ENCODE measurements at places on chromosomes 12 and 14.

DNA sequence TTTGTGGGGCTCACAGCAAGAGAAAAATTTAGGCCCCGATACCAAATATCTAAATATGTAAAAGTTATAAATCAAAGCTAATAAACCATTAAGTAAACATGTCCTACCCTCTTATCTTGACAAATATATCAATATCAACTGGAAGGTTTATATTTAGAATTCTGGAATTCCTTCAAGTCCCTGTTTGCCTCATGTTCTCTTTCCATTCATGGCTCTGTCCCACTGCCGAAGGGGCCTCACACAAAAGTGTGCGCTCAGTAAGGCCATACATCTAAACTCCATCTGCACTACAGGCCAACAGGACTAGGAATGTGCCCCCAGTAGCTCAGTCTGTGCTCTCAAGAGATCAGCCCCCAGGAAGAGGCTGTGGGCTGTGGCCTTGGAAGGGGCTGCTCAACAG, 10.6 kb upstream of the ATP5MC2 start:
- DNase-seq, result no peak

- no peak for DNase-seq
Observed at GRCh38 chr12:51187370-51187987, 14.5 kb upstream of the TFCP2 start.

- DNase-seq, result no peak
Observed at GRCh38 chr14:54725998-54726397, 159.1 kb downstream of the SAMD4A start.

- DNase-seq, result no peak
Observed at GRCh38 chr12:31033146-31033545, 40.5 kb upstream of the DDX11 start.

GRCh38 chr12:26845984-26846383, 13.0 kb upstream of the ITPR2 start:
- DNase-seq, result no peak

GRCh38 chr12:96136161-96136560, 58.0 kb upstream of the ELK3 start:
- no peak for DNase-seq

- DNase-seq, result no peak
Observed at GRCh38 chr14:50855558-50855957, 16.3 kb upstream of the ABHD12B start.

GRCh38 chr12:72095025-72095424, 156.4 kb downstream of the TPH2 start:
- DNase-seq, result no peak

DNA sequence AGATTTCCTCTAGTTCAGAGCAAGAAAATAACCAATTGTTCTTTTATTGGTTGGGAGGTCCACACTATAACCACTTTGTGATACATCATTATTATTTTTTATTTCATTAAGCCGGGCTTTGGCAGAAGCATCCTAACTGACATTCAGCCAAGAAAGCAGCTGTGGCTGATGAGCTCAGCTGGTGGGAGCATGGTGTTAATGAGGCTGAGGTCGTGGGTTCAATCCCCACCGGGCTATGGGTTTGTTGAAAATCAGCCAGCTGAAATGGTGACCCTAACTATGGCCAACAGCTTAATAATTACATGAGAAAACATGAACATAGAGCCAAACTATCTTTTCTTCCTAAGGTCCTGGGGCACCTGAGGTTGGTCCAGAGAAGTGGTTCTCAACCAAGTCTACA, 378.2 kb downstream of the GLT1D1 start:
- DNase-seq, result no peak

All from NCI-H2227 treated with DMSO at 0.1 percent for 48 hours (cell line).